ENCODE measurements at places on chromosomes 12 and 14.
A peak's percentile ranks its signal among the peaks of the same experiment; 100 is the strongest.

DNA sequence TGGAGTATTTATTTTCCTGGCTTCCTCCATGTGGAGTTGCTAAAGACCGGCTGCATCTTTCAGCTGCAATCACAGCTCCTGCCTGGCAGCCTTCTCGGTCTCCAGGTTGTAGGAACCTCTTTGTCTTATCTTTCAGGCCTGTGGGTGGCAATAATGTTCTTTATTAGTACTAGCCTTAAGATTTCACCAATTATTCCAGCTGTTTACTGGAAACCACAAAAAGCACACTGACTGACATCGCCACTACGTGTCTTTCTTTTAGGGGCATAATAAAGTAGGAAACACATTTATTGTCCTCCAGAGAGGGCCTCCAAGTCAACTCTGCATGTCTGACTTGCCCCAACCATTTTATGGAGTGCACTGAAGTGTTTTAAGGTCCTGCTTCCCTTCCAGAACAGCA lies 1116.5 kb upstream of the TMEM132C start:
- H3K36me3 ChIP-seq = peaks cover 4% of the 10 kb centered on the region
- no peaks in the 10 kb centered on the region for H3K27me3 ChIP-seq
- H3K4me3 ChIP-seq = no peak overlapping the region
- no peak overlapping the region for H3K27ac ChIP-seq

- no peak overlapping the region for H3K4me3 ChIP-seq
- H3K27me3 ChIP-seq = peaks cover 50% of the 10 kb centered on the region
- DNase-seq = no peak
- H3K4me1 ChIP-seq = no peaks in the 10 kb centered on the region
- H3K27ac ChIP-seq = no peak overlapping the region
Observed at GRCh38 chr14:95619785-95620417, 66.3 kb upstream of the TCL1B start.

GRCh38 chr14:86050757-86051156 lies 520.8 kb downstream of the FLRT2 start:
- peaks cover 19% of the 10 kb centered on the region for H3K4me1 ChIP-seq
- DNase-seq = no peak
- no peaks in the 10 kb centered on the region for H3K36me3 ChIP-seq
- H3K27me3 ChIP-seq = no peaks in the 10 kb centered on the region
- no peak overlapping the region for H3K27ac ChIP-seq
- H3K4me3 ChIP-seq = no peak overlapping the region

- H3K27ac ChIP-seq = peak overlapping the region; percentile 90
- H3K36me3 ChIP-seq = peaks cover 73% of the 10 kb centered on the region
- peaks cover 65% of the 10 kb centered on the region for H3K4me1 ChIP-seq
Observed at GRCh38 chr12:6458281-6459003, 6.6 kb downstream of the TAPBPL start.

GRCh38 chr14:69612014-69612782 lies 802 bp downstream of the SUSD6 start:
- no peaks in the 10 kb centered on the region for H3K27me3 ChIP-seq
- peak overlapping the region; percentile 94 for H3K27ac ChIP-seq
- DNase-seq = peak; percentile 34
- peaks cover 63% of the 10 kb centered on the region for H3K4me1 ChIP-seq
- H3K36me3 ChIP-seq = peaks cover 11% of the 10 kb centered on the region

DNA sequence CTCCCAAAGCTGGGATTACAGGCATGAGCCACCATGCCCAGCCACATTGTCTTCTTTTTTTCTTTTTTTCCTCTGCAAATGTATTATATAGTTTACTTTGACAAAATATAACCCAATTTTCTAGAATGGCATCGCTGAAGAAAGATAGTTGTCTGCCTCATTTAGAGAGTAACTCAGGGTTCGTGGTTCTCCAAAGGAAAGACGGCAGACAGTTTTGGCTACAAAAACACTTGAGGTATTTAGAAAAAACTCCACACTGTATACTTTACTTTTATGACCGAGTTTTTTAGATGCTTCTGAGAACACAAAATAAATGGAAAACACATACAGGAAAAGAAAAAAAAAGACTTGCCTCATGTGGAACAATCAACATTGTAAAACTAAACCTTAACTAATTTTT lies 369.1 kb upstream of the ATP2B1 start:
- H3K4me1 ChIP-seq = peaks cover 13% of the 10 kb centered on the region
- DNase-seq = no peak
- peaks cover 2% of the 10 kb centered on the region for H3K36me3 ChIP-seq
- H3K4me3 ChIP-seq = no peak overlapping the region
- no peak overlapping the region for H3K27ac ChIP-seq

- H3K27ac ChIP-seq = no peak overlapping the region
- H3K27me3 ChIP-seq = peaks cover 62% of the 10 kb centered on the region
- peaks cover 1% of the 10 kb centered on the region for H3K36me3 ChIP-seq
- no peaks in the 10 kb centered on the region for H3K4me1 ChIP-seq
- DNase-seq = no peak
Observed at GRCh38 chr14:85533023-85533860, 3.3 kb downstream of the FLRT2 start.

DNA sequence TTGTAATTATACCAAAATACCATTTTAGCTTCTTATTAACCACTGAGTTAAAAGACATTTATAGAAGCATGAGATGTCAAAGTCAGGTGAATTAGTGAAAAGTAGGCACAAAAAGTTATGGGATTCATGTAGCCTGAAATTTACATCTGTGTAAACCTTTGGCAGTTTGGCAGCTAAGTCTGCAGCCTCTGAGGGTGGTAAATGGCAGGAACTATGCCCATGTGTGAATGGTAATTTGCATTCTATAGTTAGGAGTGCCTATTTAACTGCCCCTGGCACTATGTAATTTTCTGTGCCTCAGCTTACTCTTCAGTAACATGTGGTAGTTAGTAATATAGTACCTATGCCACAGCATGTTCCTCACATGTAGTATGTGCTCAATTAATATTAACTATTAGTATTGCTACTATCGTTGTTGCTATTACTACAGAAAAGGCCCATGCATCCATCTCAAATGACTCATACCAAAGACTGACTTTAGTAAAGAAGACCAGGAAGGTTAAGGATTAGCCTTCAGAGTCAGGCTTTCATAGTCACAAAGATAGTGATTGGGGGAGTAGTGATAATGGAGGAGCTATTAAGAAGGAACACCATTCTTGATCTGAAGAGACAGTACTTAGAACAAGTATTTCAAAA lies 258.7 kb upstream of the BTG1 start:
- DNase-seq = no peak
- peak overlapping the region; percentile 92 for H3K27ac ChIP-seq
- H3K36me3 ChIP-seq = peaks cover 8% of the 10 kb centered on the region
- H3K27me3 ChIP-seq = no peaks in the 10 kb centered on the region
- H3K4me1 ChIP-seq = peaks cover 69% of the 10 kb centered on the region
- peak overlapping the region; percentile 77 for H3K4me3 ChIP-seq

DNA sequence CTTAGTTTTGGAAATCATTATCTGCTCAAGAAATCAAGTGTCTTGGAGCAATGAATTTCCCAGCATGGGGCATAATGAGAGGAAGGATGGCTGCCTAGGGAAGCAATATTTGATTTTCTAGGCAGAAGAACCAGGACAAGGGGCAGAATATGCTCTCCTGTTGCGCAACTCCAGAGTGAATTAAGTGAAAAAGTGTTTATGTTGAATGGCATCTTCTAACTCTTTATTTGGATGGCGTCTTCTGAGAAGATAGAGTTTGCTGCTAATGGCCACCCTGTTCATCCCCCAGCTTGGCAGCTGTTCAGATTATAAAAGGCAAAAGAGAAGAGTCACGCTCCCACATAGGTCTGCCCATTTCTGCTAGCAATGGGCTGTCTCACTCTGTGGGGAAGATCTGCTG lies 1278.1 kb downstream of the AACS start:
- no peaks in the 10 kb centered on the region for H3K4me1 ChIP-seq
- DNase-seq = no peak
- no peak overlapping the region for H3K27ac ChIP-seq
- no peaks in the 10 kb centered on the region for H3K27me3 ChIP-seq
- no peak overlapping the region for H3K4me3 ChIP-seq

DNA sequence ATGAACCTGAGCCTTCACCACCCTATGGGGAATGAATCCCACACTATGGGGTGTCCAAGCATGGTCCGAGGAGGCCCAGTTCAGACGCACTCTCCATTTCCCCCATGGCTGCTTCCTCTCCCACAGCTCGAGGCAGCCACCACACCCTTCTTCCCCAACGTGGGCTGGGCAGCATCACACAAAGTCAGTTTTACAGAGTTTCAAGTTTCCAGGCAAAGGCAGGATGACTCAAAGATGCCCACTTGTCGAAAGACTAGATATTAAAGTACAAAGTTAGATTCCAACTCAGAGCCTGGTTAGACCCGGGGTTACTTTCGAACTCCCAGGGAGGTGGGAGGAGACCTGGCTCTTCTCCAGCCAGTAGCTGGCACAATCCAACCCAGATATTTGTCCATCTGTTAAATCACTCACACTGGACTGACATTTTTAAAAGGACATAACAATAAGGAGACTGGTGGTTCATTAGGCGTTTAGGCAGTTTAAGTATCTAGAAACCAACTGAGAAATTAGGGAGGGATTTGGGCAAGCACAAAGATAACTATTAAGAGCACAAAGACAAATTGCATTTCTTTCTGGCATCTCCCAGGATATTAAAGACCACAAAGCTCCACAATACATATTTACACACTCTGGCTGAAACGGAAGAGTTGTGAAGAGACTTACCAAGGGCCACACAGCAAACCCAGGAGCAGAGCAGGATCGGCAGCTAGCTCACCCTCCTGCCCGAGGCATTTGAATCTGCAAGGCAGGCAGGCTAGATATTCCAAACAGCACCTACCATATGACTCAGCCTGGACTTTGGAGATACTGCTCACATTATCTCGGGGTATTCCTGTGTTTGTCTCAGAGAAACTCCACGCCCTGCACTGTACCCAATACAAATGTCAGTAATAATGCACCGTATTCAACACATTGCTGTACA lies 34.8 kb downstream of the TMCC3 start:
- H3K4me1 ChIP-seq = no peaks in the 10 kb centered on the region
- no peaks in the 10 kb centered on the region for H3K27me3 ChIP-seq
- DNase-seq = no peak
- no peak overlapping the region for H3K4me3 ChIP-seq
- H3K27ac ChIP-seq = no peak overlapping the region

DNA sequence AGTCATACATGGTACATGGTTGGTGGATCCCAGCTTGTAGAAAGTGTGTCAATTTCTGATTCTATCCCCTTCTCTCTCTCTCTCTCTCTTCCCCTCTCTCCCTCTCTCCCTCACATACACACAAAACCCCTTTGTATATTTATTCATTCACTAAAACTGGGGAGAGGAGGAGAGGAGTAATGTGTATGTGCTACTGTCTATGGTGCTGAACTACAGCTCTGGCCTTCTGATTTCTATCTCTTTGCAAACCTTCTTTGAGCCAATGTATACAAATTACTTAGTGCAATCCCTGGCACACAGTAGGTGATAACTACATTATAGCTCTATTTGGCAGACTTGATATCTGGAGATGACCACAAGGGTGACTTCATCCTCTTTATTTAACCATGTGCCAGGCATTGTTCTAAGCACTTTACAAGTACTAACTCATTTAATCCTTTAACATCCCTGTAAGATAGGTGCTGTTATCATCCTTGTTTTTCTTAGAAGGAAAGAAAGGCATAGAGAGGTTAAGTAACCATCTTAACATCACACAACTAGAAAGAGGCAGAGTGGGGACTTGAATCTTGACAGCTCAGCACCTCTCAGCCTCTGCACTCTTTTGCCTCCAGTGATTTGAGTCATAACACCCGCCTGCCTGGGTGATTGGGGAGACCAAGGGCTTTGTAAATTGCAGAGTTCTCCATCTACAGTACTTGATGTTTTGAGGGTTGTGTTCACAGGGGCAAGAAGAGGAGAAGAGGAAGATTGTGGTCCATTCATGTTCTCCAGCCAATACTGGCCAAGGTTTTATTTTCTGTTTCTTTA lies 21.3 kb downstream of the RPH3A start:
- no peak overlapping the region for H3K27ac ChIP-seq
- DNase-seq = no peak
- H3K4me1 ChIP-seq = peaks cover 7% of the 10 kb centered on the region
- peaks cover 18% of the 10 kb centered on the region for H3K27me3 ChIP-seq

GRCh38 chr14:45084946-45085346 lies 1.0 kb downstream of the PRPF39 start:
- H3K27me3 ChIP-seq = no peaks in the 10 kb centered on the region
- H3K4me1 ChIP-seq = peaks cover 56% of the 10 kb centered on the region
- DNase-seq = no peak
- H3K27ac ChIP-seq = peak overlapping the region; percentile 96

- no peak overlapping the region for H3K27ac ChIP-seq
- no peaks in the 10 kb centered on the region for H3K36me3 ChIP-seq
- H3K4me3 ChIP-seq = no peak overlapping the region
- H3K27me3 ChIP-seq = peaks cover 38% of the 10 kb centered on the region
- DNase-seq = no peak
Observed at GRCh38 chr12:27899151-27899661, 73.3 kb downstream of the PTHLH start.

DNA sequence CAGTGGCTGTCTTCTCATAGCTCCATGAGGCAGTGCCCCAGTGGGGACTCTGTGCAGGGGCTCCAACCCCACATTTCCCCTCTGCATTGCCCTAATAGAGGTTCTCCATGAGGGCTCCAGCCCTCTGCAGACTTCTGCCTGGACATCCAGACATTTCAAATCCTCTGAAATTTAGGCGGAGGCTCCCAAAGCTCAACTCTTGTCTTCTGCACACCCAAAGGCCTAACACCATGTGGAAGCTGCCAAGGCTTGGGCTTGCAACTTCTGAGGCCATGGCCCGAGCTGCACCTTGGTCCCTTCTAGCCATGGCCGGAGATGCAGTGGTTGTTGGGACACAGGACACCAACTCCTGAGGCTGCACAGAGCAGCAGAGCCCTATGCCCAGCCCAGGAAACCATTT lies 20.5 kb upstream of the PPP2R5C start:
- DNase-seq = peak; percentile 8
- no peak overlapping the region for H3K27ac ChIP-seq
- no peak overlapping the region for H3K4me3 ChIP-seq
- H3K27me3 ChIP-seq = no peaks in the 10 kb centered on the region
- peaks cover 1% of the 10 kb centered on the region for H3K36me3 ChIP-seq
- peaks cover 27% of the 10 kb centered on the region for H3K4me1 ChIP-seq

DNA sequence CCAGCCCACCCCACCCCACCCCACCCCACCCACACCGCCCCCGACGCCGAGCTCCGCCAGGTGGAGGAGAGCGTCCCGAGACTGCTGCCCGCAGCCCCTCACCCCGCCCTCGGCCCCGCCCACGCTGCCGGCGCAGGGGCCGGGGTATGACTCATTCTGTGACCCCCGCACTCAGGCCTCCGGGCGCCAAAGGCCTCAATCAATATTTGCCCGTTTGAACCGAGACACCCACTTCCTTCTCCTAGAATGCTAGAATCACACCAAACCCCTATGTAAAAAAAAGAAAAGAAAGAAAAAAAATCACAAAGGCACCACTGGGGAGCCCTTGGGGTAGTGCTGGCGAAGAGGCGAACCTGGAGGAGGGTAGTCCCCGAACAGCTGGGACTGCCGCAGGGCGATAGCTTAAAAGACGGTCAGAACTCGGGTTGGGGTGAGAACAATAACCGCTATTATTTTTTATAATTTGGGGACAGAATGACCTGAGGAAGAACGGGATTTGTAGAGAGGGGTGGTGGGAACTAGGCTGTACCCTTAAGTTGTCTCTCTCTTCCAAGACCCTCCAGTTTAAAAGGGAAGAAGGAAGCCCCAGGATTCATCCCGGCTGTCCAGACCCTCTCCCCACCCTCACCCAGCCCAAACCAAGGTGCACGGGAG lies 894 bp downstream of the KRT8 start:
- H3K27me3 ChIP-seq = peaks cover 20% of the 10 kb centered on the region
- no peak for DNase-seq
- H3K4me1 ChIP-seq = peaks cover 6% of the 10 kb centered on the region
